ENCODE measurements at places on chromosomes 4 and X. TPM values are rescaled to one million over a fixed set of nuclear protein-coding genes. Genes with fewer than 3 reads are reported as not detected.

Gene SPATA4
- not detected for total RNA-seq

Gene HS6ST2
- not detected for total RNA-seq

Gene TSPAN6
- 31.8 TPM for total RNA-seq

Gene DYNLT3
- 40.2 TPM for total RNA-seq

Gene NAP1L3
- 3.5 TPM for total RNA-seq

Gene POU4F2
- not detected for total RNA-seq

Gene PARM1
- 0.09 TPM for total RNA-seq

Gene F8A2
- not detected for total RNA-seq

Gene DCX
- total RNA-seq = not detected

Gene HSD17B13
- under 0.01 TPM for total RNA-seq

Gene ZGRF1
- 2.8 TPM for total RNA-seq

Gene GPR143
- not detected for total RNA-seq

Gene CETN2
- 55.8 TPM for total RNA-seq

Gene TBC1D8B
- total RNA-seq = 13.2 TPM

Gene GLRA3
- total RNA-seq = not detected

Gene PKD2
- total RNA-seq = 95.7 TPM

Gene GPR119
- total RNA-seq = not detected

Gene GABRG1
- total RNA-seq = not detected

Gene TRPC5OS
- not detected for total RNA-seq

Gene DTHD1
- total RNA-seq = not detected

Gene RPL10
- 2,148 TPM for total RNA-seq

Gene GNRHR
- total RNA-seq = not detected

Gene ALB
- total RNA-seq = not detected

Gene PDGFRA
- total RNA-seq = 529 TPM

Gene NAT8L
- total RNA-seq = under 0.01 TPM

Gene AASDH
- 11.9 TPM for total RNA-seq

Gene PHF8
- 9.8 TPM for total RNA-seq

Gene CXorf66
- total RNA-seq = not detected

Gene GUCY1A1
- 8.5 TPM for total RNA-seq

Gene MECP2
- total RNA-seq = 13.1 TPM

Gene BDH2
- total RNA-seq = 83.2 TPM

Gene FRAS1
- total RNA-seq = 0.26 TPM

All from bronchial smooth muscle cell (primary cell).